Vagina (tissue), 2 donors: ENCODE measurements at places on chromosomes 5 and 9.

- no peak for DNase-seq
Observed at GRCh38 chr5:95760273-95761191, 29.4 kb downstream of the RHOBTB3 start.

GRCh38 chr9:131807144-131807983, 67.5 kb upstream of the RAPGEF1 start:
- no peak for DNase-seq

DNA sequence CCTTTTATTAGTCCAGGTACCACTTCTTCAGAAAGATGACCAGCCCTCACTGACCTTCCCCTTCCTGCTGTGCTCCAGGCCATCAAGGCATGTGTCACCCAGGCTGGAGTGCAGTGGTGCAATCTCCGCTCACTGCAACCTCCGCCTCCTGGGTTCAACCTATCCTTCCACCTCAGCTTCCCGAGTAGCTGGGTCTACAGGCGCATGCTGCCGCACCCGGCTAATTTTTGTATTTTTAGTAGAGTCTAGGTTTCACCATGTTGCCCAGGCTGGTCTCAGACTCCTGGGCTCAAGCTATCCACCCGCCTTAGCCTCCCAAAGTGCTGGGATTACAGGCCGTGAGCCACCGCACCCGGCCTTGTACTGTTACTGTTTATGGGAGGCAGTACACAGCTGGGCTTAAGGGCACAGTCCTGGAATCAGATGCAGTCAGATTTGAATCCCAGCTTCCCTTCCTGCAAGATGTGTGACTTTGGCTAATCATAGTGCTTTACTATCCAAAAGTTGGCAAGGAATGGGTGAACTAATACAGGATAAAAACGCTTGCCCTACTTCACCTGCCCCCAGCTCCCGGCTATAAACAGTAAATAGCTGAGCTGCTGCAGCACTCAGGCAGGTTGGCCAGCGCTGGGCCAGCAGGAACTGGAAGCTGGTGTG, 483 bp upstream of the EIF4EBP3 start:
- peak; percentile 89 for DNase-seq

DNA sequence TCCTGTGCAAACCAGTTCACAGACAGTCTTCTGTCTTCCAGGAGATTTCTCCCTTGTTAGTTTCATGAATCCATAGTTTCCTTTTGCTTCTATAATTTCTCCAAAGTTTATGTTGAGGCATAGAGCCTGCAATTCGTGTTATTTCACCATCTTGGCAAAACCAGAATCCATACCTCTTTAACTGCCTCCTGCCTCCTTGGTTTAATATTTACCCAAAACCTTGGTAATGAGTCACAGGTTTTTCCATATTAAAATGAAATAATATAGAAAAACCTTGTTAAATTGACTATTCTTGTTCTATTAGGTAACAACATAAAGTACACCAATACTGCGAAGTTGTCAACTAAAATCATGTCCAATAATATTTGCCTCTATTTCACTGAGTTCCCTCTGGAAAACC, 459.7 kb downstream of the HINT1 start:
- no peak for DNase-seq

GRCh38 chr5:64883912-64884311, 115.2 kb downstream of the CWC27 start:
- no peak for DNase-seq

- DNase-seq = no peak
Observed at GRCh38 chr9:25733336-25733982, 55.2 kb upstream of the TUSC1 start.

DNA sequence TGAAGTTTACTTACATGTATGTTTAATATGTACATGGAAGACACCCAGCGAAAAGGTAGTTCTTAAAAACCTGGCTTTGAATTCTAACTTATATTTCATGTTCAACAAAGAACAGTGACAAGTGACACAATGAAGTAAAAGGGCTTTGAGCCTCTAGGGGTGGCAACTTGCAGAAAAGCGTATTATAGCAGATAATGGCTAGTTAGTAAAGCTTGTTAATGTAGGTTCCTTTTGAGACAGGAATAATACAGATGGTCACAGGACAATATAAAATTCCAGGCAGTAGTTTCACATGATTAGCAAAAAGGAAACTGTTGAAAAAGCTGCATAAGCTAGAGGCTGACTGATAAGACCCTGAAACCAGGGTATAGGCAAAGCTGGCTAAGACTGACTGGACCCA, 132.4 kb upstream of the FTMT start:
- no peak for DNase-seq

DNA sequence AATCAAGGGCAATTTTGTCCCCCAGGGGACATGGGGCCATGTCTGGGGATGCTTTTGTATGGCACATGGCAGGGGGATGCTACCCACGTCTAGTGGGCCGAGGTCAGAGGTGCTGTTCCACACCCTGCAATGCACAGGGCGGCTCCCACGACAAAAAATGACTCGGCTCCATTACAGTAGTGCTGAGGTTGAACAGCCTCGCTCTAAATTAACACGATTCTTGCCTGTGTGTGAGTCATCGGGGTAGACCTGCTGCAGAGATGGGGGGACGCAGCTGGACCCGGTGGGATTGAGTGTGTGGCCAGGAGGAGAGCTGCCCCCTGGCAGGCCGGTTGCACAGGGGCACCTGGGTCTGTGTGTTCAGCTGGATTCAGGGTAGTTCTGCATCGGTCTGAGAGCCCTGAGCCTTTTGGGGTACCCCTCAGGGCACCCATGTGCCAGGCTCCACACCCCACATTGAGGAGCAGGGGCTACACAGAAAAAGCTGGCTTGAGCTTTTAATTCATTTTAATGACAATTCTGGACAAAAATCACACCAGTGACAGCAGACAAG, 20.0 kb upstream of the COL5A1 start:
- no peak for DNase-seq

- DNase-seq = no peak
Observed at GRCh38 chr9:91422758-91423711, 597 bp downstream of the NFIL3 start.

GRCh38 chr5:10559871-10560270, 4.0 kb upstream of the ANKRD33B start:
- DNase-seq = no peak

DNA sequence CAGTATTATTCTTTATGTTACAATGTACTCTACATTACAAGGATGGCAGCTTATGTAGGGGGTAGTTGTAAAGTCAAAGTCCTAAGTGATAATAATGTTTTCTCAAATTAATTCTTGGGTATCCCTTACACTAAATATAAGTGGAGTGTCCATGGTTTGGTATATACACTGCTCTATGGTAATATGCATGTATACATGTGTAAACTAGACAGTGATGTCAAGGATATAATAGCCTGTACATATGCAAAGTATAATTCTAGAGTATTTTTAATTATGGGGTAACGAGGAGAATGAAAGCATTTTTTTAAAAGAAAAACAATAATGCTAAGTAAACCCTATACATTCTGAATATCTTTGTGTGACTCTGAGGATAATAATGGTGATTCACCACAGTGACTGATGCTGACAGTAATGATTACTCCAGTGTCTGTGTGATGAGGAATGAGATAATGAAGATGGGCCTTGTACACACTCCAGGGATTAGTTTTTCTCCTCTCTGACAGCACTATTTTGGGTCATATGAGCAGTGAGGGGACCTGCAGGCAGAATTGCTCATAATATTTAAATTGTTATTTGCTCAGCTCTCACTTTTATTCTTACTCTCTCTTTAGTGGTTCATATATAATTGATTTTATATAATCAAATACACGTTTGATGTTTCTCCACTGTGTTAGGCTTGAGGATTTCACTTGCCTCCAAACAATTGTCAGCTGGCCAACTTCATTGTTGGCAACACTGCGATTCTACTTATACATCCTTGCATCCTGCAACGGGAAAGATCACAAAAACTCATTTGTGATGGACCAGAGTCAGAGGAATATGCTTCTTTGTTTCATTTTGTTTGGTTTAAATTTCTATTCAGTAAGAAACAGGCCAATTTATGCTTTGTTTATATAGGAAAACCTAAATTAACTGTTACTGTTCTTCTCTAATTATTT, 88.2 kb downstream of the NREP start:
- no peak for DNase-seq

DNA sequence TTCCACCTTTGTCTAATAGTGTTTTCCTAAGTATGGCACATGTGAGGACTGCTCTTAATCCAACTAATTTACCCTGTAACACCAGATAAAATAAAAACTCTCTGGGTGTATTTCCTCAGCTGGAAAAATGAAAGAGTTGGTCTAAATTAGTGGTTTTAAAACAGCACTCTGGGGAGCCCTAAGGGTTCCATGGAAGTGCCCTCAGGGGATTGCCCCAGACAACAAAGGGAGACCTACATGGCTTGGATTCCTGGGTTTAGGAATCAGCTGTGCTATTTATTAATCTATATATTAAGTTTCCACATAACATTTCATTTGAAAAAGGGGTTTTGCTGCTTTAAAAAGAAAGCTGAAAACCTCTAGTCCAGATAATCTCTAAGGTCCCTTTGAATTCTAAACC, 20.2 kb downstream of the ADAMTS6 start:
- no peak for DNase-seq

- no peak for DNase-seq
Observed at GRCh38 chr5:95798048-95798447, 24.5 kb downstream of the GLRX start.

DNA sequence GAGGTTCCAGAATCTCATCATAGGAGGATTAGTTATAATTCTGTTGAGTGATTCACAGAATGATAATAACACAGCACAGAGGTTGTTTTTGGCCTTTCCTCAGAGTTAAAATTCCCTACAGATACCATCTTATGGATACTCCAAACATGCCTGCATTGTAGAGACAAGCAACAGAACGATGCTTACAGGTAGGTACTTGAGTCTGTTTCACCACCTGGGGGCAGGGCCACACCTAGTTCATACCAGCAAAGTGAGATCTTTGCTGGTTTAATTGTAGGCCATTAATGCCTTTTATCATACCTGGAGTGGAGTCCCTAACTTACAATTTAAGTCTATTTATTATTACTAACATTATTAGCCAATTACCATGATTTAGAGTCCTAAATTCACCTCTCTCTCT, 416.5 kb upstream of the TLE4 start:
- DNase-seq = no peak

GRCh38 chr9:69074801-69075200, 39.2 kb downstream of the FXN start:
- no peak for DNase-seq

- no peak for DNase-seq
Observed at GRCh38 chr5:133487093-133487492, 125.2 kb downstream of the FSTL4 start.

GRCh38 chr5:172905346-172906140, 53.7 kb upstream of the RPL26L1 start:
- no peak for DNase-seq
